Neural progenitor cell (in vitro differentiated cells): ENCODE measurements at places on chromosomes 4 and X. TPM values are rescaled to one million over a fixed set of nuclear protein-coding genes. Genes with fewer than 3 reads are reported as not detected.
A peak's percentile ranks its signal among the peaks of the same experiment; 100 is the strongest.

GRCh38 chrX:56025872-56026571, 206.1 kb upstream of the KLF8 start:
- H3K27ac ChIP-seq = no peak overlapping the region
- H3K4me3 ChIP-seq = no peak overlapping the region
- no peaks in the 10 kb centered on the region for H3K4me1 ChIP-seq
- no peak for DNase-seq
- H3K36me3 ChIP-seq = no peaks in the 10 kb centered on the region

DNA sequence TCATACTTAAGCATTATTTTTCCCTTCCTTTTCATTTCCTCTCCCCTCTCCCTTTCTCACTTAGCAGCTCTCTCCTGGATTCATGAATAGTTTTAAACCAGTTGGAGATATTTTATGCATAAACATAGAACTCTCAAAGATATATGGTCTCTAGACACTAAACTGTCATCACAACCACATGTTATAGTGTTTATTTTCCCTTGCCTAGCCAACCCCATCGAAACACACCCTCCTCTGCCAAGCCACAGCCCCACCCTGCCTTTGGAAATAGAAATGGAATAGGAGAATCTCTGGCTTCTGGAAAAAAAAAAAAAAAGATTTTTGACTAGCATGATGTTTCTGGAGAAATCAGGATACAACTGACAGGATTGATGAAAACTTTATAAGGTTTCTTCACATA, 64.8 kb upstream of the RBPJ start:
- no peak overlapping the region for H3K4me3 ChIP-seq
- no peak overlapping the region for H3K27ac ChIP-seq
- H3K27me3 ChIP-seq = no peaks in the 10 kb centered on the region
- no peaks in the 10 kb centered on the region for H3K4me1 ChIP-seq
- no peaks in the 10 kb centered on the region for H3K36me3 ChIP-seq

GRCh38 chr4:176185051-176185450, 10.3 kb downstream of the SPATA4 start:
- H3K4me1 ChIP-seq = no peaks in the 10 kb centered on the region
- no peaks in the 10 kb centered on the region for H3K36me3 ChIP-seq
- no peak overlapping the region for H3K4me3 ChIP-seq
- H3K27me3 ChIP-seq = no peaks in the 10 kb centered on the region

TMEM185A gene
- 15.8 and 16.3 TPM in 2 replicates for total RNA-seq

GRCh38 chr4:1043651-1044468, 32.4 kb downstream of the FGFRL1 start:
- peak; percentile 51 for DNase-seq
- no peaks in the 10 kb centered on the region for H3K36me3 ChIP-seq
- H3K4me1 ChIP-seq = peaks cover 27% of the 10 kb centered on the region
- no peak overlapping the region for H3K4me3 ChIP-seq
- no peak overlapping the region for H3K27ac ChIP-seq

- no peaks in the 10 kb centered on the region for H3K36me3 ChIP-seq
- peak; percentile 64 for DNase-seq
- H3K4me1 ChIP-seq = no peaks in the 10 kb centered on the region
- no peak overlapping the region for H3K27ac ChIP-seq
- H3K27me3 ChIP-seq = no peaks in the 10 kb centered on the region
- no peak overlapping the region for H3K4me3 ChIP-seq
These were observed 28.8 kb upstream of the CFAP47 start for GRCh38 chrX:35890699-35891098.

GPR50 gene
- 0.47 and 2.2 TPM in 2 replicates for total RNA-seq

DOK7 gene
- 0.22 TPM in 1 of 2 replicates, not detected in the other for total RNA-seq

TLR6 gene
- 0.06 and 0.07 TPM in 2 replicates for total RNA-seq
